ENCODE measurements at places on chromosomes 5 and 9.

DNA sequence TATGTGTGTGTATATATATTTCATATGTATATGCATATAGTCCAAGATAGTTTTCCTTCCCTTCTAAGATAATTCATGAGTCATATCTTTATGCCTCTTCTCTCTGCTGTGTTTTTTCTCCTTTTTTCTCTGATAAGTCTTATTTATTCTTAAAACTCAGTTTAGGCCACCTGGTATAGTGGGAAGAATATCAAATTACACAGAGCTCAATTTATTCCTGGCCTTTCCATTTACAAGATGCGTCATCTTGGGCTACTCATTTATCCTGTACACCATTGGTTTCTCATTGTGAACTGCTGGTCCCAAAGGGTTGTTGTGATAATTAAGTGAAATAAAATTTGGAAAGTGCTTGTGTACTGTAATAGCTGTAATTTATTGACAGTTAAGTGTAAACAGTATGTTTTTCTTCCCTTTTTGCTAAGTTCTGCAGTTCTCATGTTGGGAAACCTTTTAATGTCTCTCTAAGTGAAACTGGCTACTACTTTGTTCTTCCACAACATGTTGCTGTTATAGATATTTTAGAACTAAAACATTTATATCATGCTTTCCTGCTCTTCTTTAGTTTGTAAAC lies 19.4 kb downstream of the CCDC171 start:
- no peak for DNase-seq

GRCh38 chr5:57432876-57433275 lies 49.7 kb downstream of the ACTBL2 start:
- DNase-seq, result peak; percentile 67

- peak; percentile 38 for DNase-seq
These were observed 13.3 kb downstream of the DCANP1 start for GRCh38 chr5:135433681-135434426.

DNA sequence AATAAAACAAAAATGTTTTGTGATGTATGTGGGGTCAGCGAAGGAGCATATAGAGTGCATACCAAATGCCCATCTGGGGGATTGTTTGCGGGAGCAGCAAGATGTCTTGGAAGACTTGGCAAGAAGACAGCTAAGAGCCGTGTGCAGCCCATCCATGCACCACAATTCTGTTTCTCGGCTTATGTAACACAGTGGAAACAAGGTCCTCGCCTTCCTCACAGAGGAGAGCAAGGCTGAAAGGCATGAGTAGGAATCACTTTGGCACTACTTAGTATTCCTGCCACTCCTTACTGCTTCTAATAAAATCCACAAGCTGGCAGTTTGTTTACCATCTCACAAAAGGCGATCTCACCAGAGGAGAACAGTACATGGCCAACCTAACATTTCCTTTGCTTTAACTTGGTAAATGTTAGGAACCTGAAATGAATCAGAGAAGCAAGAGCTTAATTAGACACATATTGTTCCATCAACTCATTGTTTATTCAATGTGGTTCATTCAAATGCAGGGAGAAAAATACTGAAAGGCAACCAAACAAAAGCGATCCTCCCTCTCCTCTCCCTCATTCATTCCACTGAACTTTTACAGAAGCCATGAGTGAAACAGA lies 648.1 kb downstream of the ACTL7B start:
- no peak for DNase-seq

DNA sequence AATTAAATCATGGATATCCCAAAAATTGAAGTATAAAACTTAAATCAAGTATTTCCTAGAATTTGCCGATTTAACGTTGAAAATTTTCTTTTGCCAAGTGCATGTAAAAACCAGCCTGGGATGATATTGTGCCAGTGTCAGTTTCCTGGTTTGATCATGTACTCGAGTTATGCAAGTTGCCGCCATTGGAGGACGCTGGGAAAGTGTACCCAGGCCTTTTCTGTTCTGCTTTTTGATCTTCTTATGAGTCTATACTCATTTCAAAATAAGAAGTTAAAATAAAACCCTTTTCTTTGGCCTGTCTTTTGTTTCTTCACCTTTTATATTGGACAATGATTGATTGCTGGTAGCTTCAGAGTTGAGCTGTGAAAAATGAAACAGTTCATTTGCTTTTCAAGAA lies 93.1 kb upstream of the NFIL3 start:
- no peak for DNase-seq

DNA sequence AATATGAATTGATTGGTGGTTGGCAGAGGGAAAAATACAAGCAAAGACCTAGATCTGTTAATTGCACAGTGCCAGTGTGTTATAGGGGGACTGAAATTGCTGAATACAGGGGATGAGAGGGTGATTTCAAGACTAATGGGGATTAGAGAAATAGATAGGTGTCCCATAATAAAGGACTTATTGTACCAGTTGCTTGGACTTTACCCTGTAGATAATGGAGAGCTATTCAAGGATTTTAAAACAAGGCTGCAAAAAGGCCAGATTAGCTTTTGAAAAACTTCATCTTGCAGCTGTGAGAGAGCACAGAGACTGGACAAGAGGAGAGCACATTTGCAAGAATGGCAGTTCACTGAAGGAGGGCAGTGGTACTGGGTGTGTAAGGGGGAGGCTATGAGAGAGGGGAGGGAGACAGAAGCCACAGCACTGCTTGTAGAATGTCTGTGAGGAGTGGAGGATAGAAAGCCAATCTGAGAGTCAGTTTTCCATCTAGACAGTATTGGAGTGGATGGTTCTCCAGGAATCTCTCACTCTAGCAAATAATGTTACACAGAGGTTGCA lies 28.8 kb upstream of the SCAMP1 start:
- DNase-seq, result no peak

DNA sequence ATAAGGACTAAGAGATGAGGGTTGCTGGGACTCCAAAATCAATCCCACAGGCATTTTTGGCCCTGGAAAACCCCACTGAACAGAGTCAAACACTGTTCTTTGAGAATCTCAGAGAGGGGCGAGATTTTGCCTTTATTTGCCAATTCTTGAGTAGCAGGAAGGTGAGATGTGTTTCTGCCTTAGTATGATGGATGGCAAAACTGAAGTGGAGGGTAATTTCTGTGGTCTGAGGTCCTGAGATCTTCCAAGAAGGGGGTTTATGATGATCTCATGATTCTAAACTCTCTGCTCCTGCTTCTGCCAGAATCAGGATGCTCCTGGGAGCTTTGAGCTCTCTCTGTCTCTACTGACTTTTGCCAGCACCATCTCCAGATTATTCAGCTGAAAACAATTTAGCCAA lies 174.8 kb upstream of the CLINT1 start:
- DNase-seq, result no peak

DNA sequence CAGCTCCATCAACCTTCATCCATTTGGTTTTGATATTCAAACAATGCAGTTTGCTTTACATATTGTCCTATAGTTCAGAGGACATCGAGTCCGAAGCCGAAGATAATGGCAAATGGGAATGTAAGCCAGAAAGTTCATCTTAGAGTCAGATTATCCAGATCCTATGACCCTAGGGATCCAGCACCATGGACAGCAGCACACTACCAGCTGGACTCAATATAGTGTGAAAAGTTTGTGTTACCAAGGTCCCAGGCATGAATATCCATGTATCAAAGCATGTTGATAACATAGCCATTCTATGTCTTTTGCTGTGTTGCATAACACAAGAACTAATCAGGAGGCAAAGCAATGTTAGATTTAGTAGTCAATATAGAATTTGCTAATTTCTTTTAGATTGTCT lies 46.3 kb downstream of the FSTL4 start:
- DNase-seq, result peak; percentile 45
